ENCODE measurements at places on chromosomes 7 and 10. TPM values are rescaled to one million over a fixed set of nuclear protein-coding genes. Genes with fewer than 3 reads are reported as not detected.

- no peak for DNase-seq
These were observed 13.7 kb upstream of the SLC18A3 start for GRCh38 chr10:49596493-49596809.

GRCh38 chr7:155893176-155893575, 80.9 kb upstream of the SHH start:
- DNase-seq, result no peak

DNA sequence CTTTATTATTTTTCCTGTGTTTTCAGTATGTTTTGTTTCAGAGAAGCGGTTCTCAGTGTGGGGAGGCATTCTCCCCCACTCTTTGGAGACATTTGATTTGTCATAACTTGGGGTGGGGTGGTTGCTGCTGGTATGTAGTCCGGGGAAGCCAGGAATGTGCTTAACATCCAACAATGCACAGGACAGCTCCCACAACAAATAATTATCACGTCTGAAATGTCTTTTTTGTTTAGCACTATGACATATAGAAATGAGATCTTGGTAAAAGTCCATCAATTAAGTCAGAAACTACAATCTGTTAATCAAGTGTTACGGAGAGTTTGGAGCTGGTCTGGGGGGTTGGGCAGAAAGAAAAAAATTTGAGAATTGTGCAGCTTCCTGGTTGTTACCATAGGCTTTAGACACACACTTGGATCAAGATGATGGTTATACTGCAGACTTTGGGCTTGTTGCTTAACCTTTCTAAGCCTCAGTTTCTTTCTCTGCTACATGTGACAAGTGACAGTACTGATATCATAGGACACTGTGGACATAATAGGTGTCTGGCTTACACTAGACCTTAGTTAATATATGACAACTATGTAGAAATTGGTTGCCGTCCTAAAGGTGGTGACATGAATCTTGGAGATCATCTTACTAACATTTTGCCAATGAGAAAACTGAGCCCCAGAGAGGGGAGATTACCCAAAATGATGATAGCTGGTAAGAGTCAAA, 113.7 kb downstream of the LRMDA start:
- DNase-seq, result peak; percentile 7

GRCh38 chr10:24952707-24953645, 570 bp upstream of the PRTFDC1 start:
- peak; percentile 69 for DNase-seq

GRCh38 chr7:27961255-27961654, 219.3 kb downstream of the JAZF1 start:
- no peak for DNase-seq

GRCh38 chr7:33497051-33497450, 367.7 kb downstream of the BBS9 start:
- DNase-seq, result no peak

GRCh38 chr7:18724318-18724717, 228.8 kb downstream of the HDAC9 start:
- no peak for DNase-seq

GRCh38 chr10:103553743-103554487, 60.4 kb downstream of the NEURL1 start:
- DNase-seq, result no peak

DNA sequence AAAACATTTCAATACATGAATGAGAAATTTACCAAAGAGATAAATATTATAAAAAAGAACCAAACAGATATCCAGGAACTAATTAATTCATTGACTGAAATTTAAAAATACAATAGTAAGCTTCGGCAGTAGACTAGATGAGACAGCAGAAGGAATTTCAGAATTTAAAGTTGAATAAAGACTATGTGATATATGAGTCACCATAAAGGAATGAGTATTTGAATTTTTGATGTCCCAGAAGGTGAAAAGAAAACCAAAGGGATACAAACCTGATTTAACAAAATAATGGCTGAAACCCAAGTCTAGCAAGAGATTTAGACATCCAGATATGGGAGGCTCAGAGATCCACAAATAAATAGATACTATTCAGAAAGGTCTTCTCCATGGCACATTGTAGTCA, 623.9 kb upstream of the FOXK1 start:
- DNase-seq, result no peak

DNA sequence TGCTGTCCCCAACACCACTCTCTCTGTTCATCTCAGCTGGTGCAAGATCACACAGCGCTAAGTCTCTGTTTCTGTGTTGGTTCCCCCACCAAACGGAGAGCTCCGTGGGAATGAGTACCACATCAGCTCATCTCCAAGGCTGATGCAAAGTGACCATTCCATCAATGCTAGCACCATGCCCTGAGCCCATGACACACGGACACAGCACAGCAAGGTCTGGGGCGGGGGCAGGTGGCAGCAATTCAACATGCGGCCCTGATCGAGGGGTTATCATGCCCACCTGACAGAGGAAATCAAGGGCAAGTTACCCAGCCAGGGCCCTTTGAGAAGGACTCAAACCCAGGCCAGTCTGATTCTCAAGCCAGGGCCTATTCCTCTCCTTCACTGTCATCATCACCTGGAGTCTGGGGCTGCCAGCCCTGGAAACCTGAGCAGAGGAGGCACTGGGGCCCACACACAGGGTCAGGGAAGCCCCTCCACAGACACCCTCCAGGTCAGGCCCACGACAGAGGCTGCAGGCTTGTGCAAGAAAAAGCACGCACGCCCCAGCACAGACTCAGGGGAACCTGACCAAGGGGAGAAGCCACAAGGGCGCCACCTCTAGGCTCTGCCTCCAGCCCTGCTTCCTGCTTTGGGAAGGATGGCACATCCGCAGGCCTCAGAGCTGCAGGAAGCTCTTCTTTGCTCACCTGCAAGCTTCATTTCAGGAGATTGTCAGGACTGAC, 74.8 kb downstream of the GRID1 start:
- no peak for DNase-seq

DNA sequence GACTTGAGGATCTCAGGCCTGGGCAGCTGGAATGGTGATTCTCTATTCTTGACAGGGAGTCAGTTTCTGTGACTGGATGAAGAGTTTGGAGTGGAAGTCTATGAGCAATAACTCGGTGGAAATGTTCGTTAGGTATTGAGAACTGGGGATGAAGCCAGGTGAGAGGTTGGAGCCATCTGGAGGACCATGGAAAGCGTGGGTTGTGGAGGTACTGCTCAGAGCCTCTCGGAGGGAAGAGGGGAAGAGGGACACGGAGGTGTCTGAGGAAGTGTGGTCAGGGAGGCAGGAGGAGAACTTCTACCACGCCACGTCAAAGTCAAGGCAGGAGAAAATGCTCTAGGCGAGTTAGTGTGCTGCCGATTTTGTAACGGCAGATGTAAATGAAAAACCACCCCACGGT, 430.7 kb downstream of the DPP6 start:
- no peak for DNase-seq

GRCh38 chr7:26444555-26444954, 152.9 kb downstream of the SNX10 start:
- no peak for DNase-seq

GRCh38 chr10:35442028-35442427, 105.7 kb downstream of the CCNY start:
- DNase-seq, result peak; percentile 90

DNA sequence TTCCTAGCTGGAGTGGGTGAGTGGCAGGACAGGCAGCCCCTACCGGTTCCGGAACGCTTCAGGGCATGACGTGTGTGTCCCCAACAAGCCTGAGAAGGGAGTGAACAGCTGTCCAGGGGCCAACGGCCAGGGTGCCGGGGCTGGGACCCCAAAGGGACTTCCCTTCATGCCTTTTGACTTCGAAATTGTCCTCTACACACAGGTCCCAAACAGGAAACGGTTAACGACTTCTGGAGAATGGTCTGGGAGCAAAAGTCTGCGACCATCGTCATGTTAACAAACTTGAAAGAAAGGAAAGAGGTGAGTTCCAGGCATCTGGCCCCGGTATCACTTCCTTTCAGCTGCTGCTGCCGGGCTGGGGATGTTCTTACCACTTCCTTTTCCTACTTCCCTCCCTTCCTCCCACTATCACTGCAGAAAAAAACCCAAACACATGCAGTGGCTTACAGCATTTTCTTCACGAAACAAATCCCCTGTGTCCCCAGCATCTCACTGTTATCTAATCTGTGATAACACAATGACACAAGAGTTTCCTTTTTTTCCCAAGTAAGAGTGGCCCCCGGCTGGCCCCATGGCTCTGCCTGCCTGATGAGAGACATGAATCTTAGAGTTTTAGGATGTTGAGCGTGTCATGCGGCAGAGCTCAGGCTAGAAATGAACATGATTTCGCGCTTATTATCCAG, 63.2 kb downstream of the MKI67 start:
- peak; percentile 13 for DNase-seq

GRCh38 chr10:67802767-67803538, 35.0 kb downstream of the DNAJC12 start:
- DNase-seq, result no peak

DNA sequence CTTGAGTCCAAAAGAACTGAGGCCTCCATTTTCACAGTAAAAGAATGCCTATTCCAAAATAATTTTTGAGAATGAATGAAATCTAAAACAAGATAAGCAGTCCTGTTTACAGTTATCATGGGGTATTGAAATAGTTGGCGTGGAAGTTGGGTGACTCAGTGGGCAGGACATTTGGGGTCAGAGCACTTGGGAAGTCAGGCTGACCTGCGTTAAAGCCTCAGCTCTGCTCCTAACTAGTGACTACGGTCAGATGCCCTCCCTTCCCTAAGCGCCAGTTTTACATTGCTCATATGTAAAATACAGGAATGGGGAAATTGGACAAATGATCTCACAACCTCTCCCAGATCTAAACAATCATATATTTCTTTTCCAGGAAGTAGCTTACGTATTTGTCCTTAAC, 2.3 kb upstream of the PAPSS2 start:
- DNase-seq, result peak; percentile 92

DNA sequence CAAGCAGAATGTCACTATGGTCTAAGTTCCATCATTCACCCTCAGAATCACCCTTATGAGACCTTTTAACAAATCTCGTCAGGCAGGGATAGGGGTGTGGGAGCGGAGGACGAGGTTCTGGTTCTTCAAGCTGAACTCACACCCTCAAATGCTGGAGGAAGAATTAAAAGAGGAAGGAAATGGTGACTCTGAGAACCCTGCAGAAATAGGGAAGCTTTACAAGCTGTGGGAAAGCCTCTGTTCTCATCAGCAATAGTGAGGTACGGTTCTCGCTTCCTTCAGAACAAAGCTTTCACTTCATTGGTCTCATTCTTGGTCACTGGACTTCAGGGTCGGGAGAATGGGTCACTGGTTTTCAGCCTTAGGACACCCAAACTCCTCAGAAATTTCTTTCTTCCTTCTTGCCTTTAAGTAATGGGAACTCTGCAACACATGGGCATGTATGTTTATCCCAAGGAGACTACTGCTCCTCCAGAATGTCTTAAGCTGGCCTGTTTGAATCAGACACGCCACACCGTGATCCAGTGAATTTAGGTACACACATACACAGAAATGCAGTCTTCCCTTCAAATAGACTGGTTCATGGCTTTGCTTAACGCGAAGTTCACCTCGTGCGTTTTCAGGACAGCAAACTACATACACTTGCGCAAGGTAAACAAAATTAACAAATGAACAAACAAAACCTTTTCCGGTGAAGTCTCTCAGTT, 226.0 kb downstream of the SFMBT2 start:
- no peak for DNase-seq

DNA sequence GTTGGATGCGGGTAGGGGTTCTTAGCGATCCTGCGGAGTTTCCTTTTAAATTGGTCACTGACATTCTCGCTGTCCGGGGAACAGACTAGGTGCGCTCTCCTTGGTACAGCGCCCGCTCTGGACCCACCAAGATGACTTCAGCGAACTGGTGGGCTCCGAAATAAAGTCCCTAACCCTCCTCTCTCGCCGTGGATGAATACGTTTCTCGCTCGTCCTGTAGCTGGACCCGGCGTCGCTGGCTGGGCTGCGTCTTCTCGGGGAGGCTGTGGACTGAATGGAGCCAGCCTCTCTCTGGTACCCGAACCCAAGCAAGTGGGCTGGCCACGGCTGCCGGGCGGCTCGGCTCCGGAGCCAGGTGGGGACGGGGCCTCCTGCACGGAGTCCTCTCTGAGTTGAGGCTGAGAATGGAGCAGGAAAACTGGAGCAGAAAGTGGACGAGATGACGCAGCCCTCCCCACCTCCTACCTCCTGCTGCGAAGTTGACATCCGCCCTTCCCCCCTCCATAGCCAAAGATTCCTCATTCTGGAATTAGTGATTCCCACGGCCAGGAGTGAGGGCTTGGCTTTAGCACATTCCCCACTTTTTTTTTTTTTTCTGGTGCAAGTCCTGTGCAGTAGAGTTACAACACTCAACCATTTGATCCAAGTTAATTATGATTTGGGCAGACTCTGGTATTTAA, 1.5 kb downstream of the UNC5B start:
- DNase-seq, result peak; percentile 85

OR2A5 gene
- total RNA-seq, result not detected

TSPAN14 gene
- total RNA-seq, result 39.0 TPM

DENND2A gene
- total RNA-seq, result 26.7 TPM

MMD2 gene
- total RNA-seq, result not detected

GSAP gene
- 13.8 TPM for total RNA-seq

IQCE gene
- 13.4 TPM for total RNA-seq

SLC25A13 gene
- 43.2 TPM for total RNA-seq

AASS gene
- total RNA-seq, result 63.0 TPM

All from fibroblast of villous mesenchyme (primary cell).